MG63 (cell line): ENCODE measurements at places on chromosomes 7 and 10. TPM values are rescaled to one million over a fixed set of nuclear protein-coding genes. Genes with fewer than 3 reads are reported as not detected.
A peak's percentile ranks its signal among the peaks of the same experiment; 100 is the strongest.

DNA sequence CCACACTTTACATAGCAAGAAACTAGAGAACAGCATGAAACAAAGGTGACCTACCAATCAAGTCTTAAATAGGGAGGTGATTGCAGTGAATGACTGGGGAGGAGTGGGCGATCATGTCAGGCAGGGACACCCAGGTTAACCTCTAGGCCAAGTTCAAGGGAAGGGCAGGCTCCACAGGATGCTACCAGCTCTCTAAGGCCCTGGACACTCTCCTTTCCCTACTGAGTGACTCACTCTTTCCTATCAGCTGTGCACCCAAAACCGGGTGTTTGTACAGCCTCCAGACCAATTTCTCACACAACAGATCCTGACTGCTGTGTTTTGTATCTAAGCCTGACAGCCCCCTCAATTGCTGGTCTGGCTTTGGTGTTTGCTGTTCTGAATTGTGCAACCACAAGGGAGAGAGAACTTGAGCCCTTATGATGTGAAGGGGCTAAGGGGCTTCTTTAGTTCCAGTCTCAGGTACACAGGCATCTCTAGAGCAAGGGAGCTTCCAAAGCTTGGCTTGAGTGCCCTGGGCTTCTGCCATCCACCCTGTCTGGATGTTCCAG lies 107.8 kb downstream of the TBXAS1 start:
- peak; percentile 40 for DNase-seq

DNA sequence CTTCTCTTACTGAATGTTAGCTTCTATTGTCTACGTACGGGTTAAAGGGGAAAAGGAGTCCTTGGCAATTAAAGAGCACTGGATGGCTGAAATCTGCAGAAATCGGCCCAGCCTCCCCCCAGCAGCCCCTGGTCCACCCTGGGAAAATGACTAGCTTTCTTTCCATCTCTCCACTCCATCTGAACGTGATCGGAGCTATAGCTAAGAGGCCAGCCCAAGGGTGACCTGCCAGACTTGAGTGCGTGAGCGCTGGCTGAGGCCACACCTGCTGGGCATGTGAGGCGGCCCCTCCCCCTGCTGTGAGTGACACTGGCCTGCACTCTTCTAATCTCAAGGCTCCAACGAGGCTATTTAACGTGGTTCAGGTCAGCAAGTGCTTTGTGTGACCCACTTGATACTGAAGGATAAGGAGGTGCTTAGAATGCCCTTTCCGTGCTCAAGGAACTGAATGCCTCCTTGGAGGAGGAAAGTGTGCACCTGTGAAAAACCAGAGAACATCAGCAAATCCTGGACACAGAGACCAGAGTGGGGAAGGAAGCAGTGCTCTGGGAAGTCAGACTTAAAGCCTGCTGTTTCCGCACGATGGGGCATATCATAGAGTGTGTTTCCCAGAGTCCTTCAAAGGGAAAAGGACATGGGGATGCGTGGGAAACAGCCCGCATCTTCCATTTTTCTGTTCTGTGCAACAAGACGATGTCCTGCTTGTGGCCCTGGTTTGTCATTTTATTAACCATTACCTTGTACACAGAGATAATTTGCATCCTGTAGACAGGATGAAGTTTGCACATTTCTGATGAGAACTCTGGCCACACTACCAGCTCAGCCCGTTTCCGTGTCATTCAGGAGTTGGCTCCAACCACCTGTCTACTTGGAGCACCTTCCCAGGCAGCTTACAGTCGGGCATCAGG lies 12.5 kb upstream of the MNX1 start:
- no peak for DNase-seq

DNA sequence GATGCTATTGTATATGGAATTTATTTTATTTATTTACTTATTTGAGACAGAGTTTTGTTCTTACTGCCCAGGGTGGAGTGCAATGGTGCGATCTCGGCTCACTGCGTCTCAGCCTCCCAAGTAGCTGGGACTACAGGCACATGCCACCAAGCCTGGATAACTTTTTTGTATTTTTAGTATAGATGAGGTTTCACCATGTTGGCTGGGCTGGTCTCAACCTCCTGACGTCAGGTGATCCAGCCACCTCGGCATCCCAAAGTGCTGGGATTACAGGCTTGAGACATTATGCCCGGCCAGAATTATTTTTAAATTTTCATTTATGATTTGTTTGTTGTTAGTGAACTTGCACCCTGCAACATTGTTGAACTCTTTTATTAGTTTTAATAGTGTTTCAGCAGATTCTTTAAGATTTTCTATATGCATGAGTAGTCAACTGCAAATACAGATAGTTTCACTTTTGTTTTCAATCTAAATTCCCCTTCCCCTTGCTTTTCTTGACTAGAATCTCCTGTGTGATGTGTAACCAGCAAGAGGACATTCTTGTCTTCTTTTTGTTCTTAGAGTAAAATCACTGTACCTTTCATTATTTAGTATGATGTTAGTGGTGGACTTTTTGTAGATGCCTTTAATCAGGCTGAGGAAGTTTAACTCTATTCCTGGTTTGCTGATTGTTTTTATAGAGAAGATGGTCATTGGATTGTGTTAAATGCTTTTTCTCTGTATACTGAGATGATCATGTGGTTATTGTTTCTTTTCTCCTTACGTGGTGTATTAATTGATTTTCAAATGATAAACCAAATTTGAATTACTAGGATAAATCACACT lies 27.8 kb downstream of the ZNF33A start:
- no peak for DNase-seq

GRCh38 chr7:151057506-151057988 lies at the start of gene CDK5:
CDK5 (minus strand) TSS chr7:151057897; CDS start chr7:151057848, 49 bp downstream.
- no peak for DNase-seq

Gene FAM25G
- not detected in 2 replicates for total RNA-seq

GRCh38 chr7:83532219-83532618 lies 116.7 kb downstream of the SEMA3E start:
- no peak for DNase-seq

- no peak for DNase-seq
Observed at GRCh38 chr7:108049962-108050361, 47.0 kb upstream of the LAMB1 start.

DNA sequence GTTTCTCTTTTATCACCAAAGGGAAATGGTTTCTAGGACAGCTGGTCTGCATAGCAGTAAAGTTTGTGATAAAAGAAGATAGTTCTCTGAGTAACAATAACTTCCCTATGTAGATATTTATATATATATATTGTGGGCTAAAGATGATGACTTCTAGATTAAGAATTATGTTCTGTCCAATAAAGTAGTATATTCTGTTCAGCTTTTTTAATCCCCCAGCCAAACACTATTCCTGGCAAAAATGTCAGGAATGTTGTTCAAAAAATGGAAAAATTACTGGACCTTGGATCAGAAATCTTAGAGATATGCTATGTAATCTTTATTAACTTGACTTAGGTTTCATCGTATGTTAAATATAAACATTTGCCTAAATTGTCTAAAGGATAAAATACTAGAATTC lies 136.3 kb upstream of the GNAI1 start:
- DNase-seq: no peak

- DNase-seq: no peak
Observed at GRCh38 chr7:108077709-108078108, 52.5 kb downstream of the LAMB4 start.

- no peak for DNase-seq
Observed at GRCh38 chr10:133247681-133248333, 10.2 kb downstream of the VENTX start.

- DNase-seq: no peak
Observed at GRCh38 chr7:1496531-1497292, 7.5 kb downstream of the INTS1 start.

Gene GIMAP2
- total RNA-seq: 3.1 and 8.3 TPM in 2 replicates

DNA sequence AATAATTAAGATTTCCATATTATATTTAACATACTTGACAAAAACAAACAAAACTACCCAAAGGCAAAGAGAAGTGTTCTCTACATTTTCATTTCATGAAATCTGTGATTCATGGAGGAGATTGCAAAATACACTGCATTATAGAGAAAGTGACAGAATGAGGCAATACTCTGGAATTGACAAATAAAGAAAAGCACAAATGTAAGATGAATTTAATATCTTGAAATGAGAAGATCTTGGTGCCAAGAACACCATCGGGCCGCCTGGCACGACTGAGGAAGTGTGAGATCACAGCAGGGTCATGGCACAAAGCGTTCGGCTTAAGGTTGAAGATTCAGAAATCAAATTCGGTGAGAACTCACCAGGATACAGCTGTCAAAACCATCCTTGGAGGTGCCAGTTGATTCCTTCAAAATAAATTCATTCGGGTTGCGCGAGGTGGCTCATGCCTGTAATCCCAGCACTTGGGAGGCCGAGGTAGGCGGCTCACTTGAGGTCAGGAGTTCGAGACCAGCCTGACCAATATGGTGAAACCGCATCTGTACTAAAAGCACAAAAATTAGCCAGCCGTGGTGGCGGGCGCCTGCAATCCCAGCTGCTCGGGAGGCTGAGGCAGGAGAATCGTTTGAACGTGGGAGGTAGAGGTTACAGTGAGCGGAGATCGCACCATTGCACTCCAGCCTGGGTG lies 174.0 kb upstream of the PFKP start:
- no peak for DNase-seq

- no peak for DNase-seq
Observed at GRCh38 chr7:12490107-12490688, 80.3 kb upstream of the SCIN start.

GRCh38 chr7:36084485-36085091 lies 68.5 kb upstream of the EEPD1 start:
- peak; percentile 23 for DNase-seq

DNA sequence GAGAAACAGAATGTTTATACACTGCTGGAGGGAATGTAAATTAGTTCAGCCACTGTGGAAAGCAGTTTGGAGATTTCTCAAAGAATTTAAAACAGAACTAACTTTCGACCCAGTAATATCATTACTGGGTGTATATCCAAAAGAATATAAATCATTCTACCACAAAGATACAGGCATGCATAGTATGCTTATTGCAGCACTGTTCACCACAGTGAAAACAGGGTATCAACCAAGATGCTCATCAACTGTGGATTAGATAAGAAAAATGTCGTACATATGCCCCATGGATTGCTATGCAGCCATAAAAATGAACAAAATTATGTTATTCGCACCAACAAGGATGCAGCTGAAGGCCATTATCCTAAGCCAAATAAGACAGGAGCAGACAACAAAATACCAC lies 343.1 kb upstream of the KCND2 start:
- DNase-seq: no peak

- no peak for DNase-seq
Observed at GRCh38 chr10:62817121-62817765, 1.1 kb upstream of the EGR2 start.

DNA sequence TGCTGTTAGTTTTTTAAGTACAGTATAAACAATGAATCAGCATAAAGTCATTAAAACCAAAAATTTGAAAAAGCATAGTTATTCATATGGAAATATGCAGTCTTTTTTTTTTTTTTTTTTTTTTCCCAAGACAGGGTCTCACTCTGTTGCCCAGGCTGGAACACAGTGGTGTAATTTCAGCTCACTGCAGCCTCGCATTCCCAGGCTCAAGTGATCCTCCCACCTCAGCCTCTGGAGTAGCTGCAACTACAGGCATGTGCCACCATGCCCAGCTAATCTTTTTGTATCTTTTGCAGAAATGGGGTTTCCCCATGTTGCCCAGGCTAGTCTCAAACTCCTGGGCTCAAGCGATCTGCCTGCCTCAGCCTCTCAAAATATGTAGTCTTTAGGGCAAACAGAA lies 182.0 kb downstream of the SEMA3E start:
- DNase-seq: no peak

DNA sequence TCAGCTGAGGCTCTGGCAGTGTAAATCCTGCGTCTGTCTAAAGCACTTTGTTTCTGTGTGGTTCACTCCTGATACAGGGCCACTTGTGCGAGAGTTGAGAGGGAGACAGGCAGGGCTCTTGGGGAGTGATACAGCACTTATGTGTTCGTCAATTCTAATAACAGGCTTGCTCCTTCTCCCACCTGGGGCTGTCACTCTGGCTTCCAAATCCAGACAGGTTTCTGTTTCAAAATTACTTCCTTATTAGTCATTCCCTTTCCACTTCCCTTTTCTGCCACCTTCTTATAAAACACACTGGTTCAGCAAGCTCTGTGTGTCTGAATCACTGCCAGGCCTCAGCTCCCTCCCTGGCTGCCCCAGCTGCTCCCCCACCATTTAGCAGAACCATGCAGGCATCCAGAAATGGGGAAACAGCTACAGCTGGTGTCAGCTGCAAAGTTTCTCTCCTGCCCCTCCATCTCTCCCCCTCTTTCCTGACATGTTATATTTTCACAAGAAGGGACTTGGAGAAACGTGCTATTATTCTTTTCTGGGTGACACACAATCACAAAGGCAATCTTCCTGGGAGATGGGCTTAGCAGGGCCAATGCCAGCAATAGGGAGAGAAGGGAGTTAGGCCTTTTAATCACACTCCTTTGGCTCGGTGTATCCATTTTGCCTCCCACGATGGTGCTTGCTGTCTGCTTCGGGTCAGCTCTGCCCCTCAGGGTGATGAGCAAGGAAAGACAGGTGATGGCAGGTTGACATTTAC lies 58.4 kb upstream of the ZNRF2 start:
- peak; percentile 25 for DNase-seq

DNA sequence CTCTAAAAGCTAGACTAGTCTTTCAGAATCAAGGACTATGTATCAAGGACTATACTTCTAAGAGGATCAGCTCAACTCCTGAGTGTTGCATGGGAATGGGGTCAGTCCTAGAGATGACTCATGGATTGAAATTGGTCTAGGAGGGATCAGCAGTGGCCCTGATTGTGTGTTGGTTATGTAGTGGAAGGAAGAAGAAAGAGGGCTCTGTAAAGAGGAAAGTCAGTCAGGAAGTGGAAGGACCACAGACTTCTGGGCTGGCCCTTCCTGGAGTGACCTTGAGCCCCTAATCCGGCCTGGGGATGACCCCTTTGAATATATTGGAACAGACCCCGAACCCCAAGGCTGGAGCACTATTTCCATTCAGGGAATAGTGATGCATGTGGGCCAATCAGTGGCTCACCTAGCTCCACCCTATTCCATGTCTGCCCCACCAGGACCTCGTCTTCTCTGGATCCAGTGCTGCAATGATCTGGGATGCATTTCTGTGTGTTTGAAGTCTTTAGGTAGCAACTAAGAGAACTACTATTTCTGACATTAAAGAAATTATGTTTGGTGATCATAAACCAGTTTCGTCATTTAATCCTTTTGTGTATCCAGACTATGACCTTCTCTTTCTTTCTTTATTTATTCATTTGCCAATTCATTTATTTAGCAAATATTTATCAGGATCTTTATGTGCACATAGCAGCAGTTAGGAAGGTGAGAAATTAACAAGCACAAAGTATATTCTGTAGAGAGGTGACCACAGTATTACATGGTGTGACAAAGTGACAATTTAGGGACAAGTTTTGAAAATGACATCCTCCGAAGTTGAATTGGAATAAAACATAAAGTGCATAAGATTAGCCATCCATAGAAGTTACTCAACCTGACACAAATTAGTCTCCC lies 48.6 kb upstream of the KIF5B start:
- DNase-seq: no peak

GRCh38 chr10:131210181-131210580 lies 101.3 kb downstream of the TCERG1L start:
- no peak for DNase-seq

DNA sequence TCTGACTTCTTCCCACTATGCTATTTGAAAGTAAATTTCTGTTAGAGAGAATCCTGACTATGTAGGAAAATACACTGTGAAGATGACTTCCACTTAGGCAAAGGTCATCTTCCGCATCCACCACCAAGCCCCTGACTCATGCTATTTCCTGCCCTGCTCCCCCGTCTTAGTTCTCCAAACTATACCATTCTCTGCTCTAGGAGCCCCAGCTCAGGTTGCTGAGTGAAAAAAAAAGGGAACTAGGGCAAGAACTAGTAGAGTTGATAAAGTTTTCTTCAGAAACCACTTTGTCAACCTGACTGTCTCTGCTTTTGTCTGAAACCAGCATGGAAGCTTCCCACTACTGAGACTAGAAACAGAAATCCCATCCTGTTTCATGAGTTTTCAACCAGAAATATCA lies 96.9 kb downstream of the EVX1 start:
- DNase-seq: no peak

GRCh38 chr7:103076764-103077163 lies 1.8 kb downstream of the ARMC10 start:
- DNase-seq: no peak
